ENCODE measurements at places on chromosomes 12 and 14. TPM values are rescaled to one million over a fixed set of nuclear protein-coding genes. Genes with fewer than 3 reads are reported as not detected.

OXA1L gene
- 46.0 TPM for total RNA-seq

CD163L1 gene
- total RNA-seq: 3.4 TPM

NEUROD4 gene
- 4.4 TPM for total RNA-seq

KCNMB4 gene
- total RNA-seq: 55.1 TPM

ZDHHC22 gene
- 14.7 TPM for total RNA-seq

POTEG gene
- total RNA-seq: not detected

INHBE gene
- total RNA-seq: not detected

DNAH10 gene
- 45.1 TPM for total RNA-seq
